ENCODE measurements at places on chromosomes 7 and 10. TPM values are rescaled to one million over a fixed set of nuclear protein-coding genes. Genes with fewer than 3 reads are reported as not detected.

DNA sequence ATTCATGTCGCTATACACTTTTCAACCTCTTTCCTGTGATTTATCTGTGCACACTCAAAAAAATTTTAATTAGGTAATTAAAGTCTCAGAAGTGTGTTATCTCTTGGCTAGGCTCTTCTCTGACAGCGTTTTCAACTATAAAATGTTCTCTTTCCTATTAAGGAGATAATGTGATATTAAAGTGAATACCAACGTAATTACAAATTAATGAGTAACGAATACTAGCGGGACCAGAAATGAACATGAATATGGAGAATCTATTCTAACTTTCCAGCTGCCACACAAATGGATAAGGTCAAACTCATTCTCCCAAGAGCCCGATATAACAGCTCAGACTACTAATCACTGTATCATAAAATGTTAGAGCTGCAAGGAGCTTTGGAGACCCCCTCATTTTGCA, 12.0 kb downstream of the COL1A2 start:
- no peak overlapping the region for H3K4me3 ChIP-seq
- H3K4me1 ChIP-seq: no peaks in the 10 kb centered on the region
- H3K27me3 ChIP-seq: no peaks in the 10 kb centered on the region
- H3K27ac ChIP-seq: no peak overlapping the region
- DNase-seq: no peak
- H3K36me3 ChIP-seq: no peaks in the 10 kb centered on the region

DNA sequence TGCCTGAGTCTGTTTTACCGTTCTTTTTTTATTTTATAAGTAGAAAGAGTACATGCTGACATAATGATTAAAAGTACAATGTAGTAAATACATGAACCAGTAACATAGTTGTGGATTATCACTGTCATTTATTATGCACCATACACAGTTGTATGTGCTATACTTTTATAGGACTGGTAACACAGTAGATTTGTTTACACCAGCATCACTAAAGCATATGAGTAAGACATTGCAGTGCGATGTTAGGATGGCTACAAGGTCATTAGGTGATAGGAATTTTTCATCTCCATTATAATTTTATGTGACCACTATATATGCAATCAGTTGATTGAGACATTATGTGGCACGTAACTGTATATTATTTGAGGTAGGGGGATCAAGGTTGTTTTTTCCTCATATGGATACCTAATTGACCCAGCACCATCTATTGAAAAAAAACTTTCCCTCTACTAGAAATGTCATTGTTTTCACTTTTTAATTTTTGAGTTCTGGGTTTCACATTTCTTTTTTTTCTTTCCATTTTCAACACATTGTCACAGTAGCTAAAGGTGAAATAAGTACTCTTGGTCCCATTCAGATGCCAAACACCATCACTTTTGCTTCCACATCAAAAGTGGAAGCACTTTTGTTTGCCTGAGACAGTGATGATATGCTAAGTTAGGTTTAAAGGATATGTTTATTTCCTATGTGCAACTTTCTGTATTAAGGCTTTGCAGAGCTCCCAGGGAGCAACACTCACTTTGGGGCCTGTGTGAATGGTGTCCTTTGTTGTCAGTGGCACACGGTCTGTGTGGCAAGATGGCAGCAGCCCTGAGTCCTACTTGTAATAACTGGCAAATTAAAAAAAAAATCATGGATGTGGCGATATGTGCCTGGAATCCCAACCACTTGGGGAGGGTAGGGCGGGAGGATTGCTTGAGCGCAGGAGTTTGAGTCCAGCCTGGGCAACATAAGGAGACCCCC, 17.1 kb downstream of the UBE2D1 start:
- H3K27me3 ChIP-seq: no peaks in the 10 kb centered on the region
- no peak for DNase-seq

DNA sequence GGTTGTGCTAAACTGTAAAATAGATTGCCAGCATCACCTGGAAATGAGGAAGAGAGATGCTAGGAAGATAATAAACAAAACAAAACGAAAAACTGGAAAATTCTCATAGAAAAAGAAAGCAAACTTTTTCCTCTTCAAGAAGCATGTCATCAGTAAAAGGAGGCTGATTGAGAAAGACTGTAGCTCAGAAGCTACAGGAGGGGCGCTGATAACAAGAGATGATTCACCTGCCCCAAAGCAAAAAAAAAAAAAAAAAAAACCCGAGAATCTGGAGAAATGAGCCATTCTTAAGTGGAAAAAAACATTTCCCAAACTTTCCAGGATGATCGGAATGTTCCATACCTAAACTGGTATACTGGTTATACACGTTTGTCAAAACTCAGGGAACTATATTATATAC, 130.5 kb upstream of the C1QL3 start:
- DNase-seq: no peak
- H3K36me3 ChIP-seq: no peaks in the 10 kb centered on the region
- H3K4me1 ChIP-seq: no peaks in the 10 kb centered on the region
- no peaks in the 10 kb centered on the region for H3K27me3 ChIP-seq

Gene SMO
- total RNA-seq: 2.9 TPM

GRCh38 chr7:28054531-28055160, 125.9 kb downstream of the JAZF1 start:
- H3K27me3 ChIP-seq: no peaks in the 10 kb centered on the region
- no peak overlapping the region for H3K4me3 ChIP-seq
- no peak for DNase-seq

DNA sequence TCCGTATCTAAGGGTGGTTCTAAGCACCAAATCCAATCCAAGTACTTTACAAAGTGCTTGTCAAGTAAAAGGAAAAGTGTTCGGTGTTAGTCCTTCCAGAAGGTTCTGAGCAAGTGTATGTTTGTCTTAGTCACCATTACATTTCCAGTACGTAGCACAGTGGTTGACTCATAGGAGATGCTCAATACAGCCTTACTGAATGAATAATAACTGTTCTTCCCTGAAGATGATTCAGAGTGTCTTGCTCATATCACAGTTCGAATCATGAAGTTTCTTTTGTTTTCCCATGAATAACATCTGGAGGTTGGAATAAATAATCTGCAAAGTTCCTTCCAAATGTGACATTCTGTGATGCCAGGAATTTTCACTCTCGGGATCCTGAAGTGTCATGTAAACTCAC, 53.4 kb downstream of the WNT2 start:
- H3K27me3 ChIP-seq: no peaks in the 10 kb centered on the region
- no peaks in the 10 kb centered on the region for H3K36me3 ChIP-seq
- no peaks in the 10 kb centered on the region for H3K4me1 ChIP-seq
- H3K4me3 ChIP-seq: no peak overlapping the region

- H3K4me1 ChIP-seq: no peaks in the 10 kb centered on the region
- no peak for DNase-seq
- H3K27ac ChIP-seq: no peak overlapping the region
- H3K4me3 ChIP-seq: no peak overlapping the region
Measured at GRCh38 chr7:115352375-115352774, 430.5 kb downstream of the MDFIC start.

GRCh38 chr10:71767420-71768035, 5.8 kb downstream of the VSIR start:
- H3K4me1 ChIP-seq: peaks cover 83% of the 10 kb centered on the region
- H3K27me3 ChIP-seq: no peaks in the 10 kb centered on the region
- DNase-seq: no peak
- no peaks in the 10 kb centered on the region for H3K36me3 ChIP-seq

GRCh38 chr10:109622566-109622965, 300.7 kb downstream of the XPNPEP1 start:
- no peak for DNase-seq
- H3K4me3 ChIP-seq: no peak overlapping the region
- no peak overlapping the region for H3K27ac ChIP-seq
- H3K36me3 ChIP-seq: no peaks in the 10 kb centered on the region

DNA sequence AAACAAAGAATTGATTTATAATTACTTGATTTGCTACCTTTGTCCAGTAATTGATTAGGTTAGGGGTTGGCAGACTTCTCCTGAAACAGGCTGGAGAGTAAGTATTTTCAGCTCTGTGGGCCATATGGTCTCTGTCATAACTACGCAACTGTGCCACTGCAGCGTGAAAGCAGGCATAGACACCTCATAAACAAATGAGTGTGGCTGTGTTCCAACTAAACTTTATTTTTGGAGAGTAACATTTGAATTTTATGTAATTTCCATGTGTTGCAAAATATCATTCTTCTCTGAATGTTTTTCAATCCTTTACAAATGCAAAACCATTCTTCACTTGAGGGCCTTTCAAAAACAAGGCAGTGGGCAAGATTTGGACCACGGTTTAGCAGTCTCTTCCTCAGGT, 76.9 kb downstream of the GALNT17 start:
- no peak for DNase-seq
- H3K27ac ChIP-seq: no peak overlapping the region
- no peaks in the 10 kb centered on the region for H3K36me3 ChIP-seq
- no peaks in the 10 kb centered on the region for H3K4me1 ChIP-seq

GRCh38 chr10:30756151-30756550, 126.6 kb upstream of the LYZL2 start:
- H3K4me1 ChIP-seq: no peaks in the 10 kb centered on the region
- no peak overlapping the region for H3K27ac ChIP-seq
- DNase-seq: no peak

- H3K36me3 ChIP-seq: no peaks in the 10 kb centered on the region
- no peaks in the 10 kb centered on the region for H3K27me3 ChIP-seq
- no peaks in the 10 kb centered on the region for H3K4me1 ChIP-seq
- no peak overlapping the region for H3K27ac ChIP-seq
Measured at GRCh38 chr10:80871083-80871482, 333.4 kb downstream of the SH2D4B start.
